ENCODE measurements at places on chromosomes 3 and 15.

- DNase-seq: no peak
Measured at GRCh38 chr15:31267161-31268107, 59.2 kb upstream of the KLF13 start.

DNA sequence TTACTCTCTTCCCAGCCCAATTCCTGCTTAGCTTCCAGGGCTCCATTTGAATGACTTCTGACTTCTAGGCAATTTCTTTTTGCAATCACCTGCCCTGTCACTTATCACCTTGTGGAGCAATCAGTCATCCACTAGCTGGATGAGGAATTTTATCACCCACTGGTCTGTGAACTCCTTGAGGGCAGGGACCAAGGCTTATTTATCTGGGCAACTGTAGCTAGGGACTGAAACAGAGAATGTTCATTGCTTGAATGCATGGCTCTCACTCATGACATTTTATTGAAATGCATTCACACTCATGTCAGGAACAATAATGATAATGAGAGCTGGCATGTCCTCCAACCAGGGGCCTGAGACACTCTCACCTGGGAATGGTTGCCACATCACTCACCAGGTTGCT lies 15.5 kb downstream of the TNFAIP8L3 start:
- DNase-seq: no peak

DNA sequence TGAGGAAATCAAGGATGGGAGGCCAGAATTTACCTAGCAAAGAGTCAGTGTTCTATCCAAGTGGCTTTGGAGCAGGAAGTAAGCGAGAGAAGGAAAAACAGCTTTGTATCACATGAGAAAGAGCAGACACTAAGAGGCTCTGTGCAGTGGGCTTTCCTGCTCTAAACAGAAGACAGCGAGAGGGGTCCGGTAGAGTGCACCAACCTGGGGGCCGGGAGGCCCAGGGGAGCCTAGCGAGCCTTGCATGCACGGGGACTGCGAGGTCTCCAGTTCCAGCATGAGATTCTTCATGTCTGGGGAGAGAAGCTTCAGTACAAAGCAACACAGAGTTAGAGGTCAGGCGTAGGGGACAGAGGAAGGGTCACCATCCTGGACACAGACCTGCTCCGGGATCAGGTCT lies 33.5 kb downstream of the COLQ start:
- DNase-seq: no peak

GRCh38 chr3:158572766-158573060 lies 1.7 kb downstream of the MLF1 start:
- no peak for DNase-seq

GRCh38 chr15:43249699-43250203 lies 17.0 kb downstream of the TGM5 start:
- DNase-seq: no peak

DNA sequence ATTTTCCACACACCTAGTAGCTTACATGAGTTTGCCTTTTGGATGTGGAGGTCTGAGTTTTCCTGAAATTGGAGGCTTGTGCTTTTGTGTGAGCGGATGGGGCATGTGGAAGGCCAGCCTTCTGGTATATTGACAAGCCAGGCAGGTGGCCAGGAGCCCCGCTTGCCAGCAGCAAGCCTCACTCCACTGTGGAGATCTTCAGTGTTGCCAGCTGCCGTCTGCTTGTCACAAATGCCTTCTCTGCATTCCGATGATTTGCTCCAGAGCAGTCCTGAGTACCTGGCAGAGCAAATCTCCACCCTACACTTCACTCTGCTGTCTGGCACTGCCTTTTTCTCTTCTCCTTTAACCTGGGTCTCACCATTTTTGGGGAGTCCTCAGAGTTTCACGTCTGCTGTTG lies 29.1 kb upstream of the CHST2 start:
- no peak for DNase-seq

DNA sequence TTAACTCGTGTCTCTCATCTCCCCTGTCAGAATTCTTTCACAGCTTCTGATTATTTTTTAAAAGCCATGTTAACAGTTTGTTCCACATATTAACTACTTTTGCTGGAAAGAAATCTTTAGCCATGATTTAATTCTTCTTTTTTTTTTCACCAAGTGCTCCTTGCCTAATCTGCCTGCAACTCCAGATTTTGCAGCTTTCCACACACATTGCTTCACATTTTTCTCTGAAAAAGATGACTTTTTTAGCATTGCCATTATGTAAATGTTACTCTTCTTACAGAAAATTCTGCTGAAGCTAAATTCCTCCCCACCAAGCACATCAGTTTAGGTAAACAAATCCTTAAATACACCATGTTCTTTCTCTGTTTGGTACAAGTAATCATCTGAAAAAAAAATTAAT lies 23.4 kb upstream of the PPARG start:
- no peak for DNase-seq

Measured in renal pelvis (tissue), 12 donors.